Activated CD8-positive, alpha-beta memory T cell treated with anti-CD3 and anti-CD28 coated beads for 36 hours (primary cell): ENCODE measurements at places on chromosomes 2 and 18. TPM values are rescaled to one million over a fixed set of nuclear protein-coding genes. Genes with fewer than 3 reads are reported as not detected.

Gene CPLX4
- total RNA-seq, result not detected

Gene CDCA7
- 33.9 TPM for total RNA-seq

Gene CHRNG
- not detected for total RNA-seq

Gene ACTG2
- total RNA-seq, result not detected

Gene NHEJ1
- 20.9 TPM for total RNA-seq

Gene CPO
- total RNA-seq, result not detected

Gene SNED1
- total RNA-seq, result 0.63 TPM

Gene ACVR1C
- total RNA-seq, result 0.44 TPM

Gene SNTG2
- total RNA-seq, result 0.52 TPM

Gene FBXO36
- total RNA-seq, result 1.0 TPM
